Neural crest cell (in vitro differentiated cells): ENCODE measurements at places on chromosomes 5 and 9.

DNA sequence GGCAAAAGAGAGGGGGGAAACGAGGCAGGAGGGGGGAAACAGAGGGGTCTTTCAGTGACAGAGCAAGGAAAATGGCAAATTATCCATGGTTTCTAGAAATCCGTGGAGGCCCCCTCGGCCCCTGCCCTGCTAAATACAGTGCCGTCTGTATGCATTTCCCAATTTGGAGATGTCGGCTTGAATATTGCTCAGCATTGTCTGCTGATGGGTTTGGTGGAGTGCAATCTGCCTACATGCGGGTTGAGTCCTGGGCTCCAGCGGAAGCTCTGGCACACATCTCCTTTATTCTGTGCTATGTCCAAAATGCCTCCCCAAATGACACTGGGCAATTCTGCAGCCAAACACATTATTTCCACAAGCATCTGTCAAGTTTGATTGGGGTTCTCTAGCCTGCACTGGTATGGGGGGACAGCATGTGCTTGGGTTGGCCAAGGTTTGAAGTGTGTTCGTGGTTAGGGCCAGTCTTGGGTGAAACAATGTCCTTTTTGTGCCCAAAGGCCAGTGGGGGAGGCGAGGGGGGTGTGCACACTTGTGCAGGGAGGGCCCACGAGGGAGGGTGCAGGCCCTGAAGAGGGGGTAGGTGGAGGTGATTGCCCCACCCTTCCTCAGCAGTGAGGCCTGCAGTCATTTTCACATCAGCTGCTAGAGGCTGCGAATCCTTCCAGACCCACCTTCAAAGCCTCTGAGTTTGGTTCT is 6.2 kb upstream of the NEUROG1 start:
- DNase-seq: no peak

- no peak for DNase-seq
Observed at GRCh38 chr5:115469904-115470516, 74.6 kb downstream of the FEM1C start.

GRCh38 chr5:10286862-10287227 is 20.9 kb downstream of the CMBL start:
- no peak for DNase-seq

- no peak for DNase-seq
Observed at GRCh38 chr9:88312045-88312444, 76.2 kb upstream of the SPIN1 start.

- no peak for DNase-seq
Observed at GRCh38 chr5:96946381-96946780, 10.5 kb downstream of the LNPEP start.

GRCh38 chr9:92520837-92521236 is 15.0 kb downstream of the ECM2 start:
- no peak for DNase-seq

GRCh38 chr5:102561894-102562760 is 63.3 kb upstream of the SLCO6A1 start:
- peak; percentile 28 for DNase-seq
